Thymus (tissue), 14 donors: ENCODE measurements at places on chromosomes 2 and 18. TPM values are rescaled to one million over a fixed set of nuclear protein-coding genes. Genes with fewer than 3 reads are reported as not detected.

DNA sequence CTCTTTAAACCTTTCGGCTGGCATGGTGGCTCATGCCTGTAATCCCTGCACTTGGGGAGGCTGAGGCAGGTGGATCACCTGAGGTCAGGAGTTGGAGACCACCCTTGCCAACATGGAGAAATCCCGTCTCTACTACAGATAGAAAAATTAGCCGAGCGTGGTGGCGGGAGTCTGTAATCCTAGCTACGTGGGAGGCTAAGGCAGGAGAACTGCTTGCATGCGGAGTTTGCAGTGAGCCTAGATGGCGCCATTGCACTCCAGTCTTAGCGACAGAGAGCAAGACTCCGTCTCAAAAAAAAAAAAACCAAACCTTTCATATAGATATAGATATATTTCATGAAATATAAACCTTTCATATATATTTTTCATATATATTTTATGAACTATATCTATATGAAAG lies 864.7 kb downstream of the TRIB2 start:
- DNase-seq, result no peak

DNA sequence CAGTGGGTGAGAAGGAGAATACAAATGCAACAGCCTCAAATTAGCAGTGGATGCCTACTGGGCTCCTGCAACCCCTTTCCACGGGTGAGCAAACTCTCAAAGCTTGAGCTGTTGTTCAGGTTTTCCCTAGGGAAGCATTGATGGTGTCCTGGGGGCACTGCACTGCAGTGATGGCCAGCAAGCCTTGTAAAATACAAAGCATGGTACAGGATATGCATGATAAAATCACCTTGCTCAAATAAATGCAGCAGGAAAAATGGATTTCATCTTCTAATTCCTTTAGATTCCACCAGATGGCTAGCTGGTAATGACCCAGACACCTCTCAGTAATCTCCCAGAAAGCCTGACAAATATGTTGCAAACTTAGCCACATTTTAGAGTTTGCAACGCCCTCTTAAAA lies 698.2 kb downstream of the TRIB2 start:
- no peak for DNase-seq

Gene LDAH
- 23.1 TPM for total RNA-seq

DNA sequence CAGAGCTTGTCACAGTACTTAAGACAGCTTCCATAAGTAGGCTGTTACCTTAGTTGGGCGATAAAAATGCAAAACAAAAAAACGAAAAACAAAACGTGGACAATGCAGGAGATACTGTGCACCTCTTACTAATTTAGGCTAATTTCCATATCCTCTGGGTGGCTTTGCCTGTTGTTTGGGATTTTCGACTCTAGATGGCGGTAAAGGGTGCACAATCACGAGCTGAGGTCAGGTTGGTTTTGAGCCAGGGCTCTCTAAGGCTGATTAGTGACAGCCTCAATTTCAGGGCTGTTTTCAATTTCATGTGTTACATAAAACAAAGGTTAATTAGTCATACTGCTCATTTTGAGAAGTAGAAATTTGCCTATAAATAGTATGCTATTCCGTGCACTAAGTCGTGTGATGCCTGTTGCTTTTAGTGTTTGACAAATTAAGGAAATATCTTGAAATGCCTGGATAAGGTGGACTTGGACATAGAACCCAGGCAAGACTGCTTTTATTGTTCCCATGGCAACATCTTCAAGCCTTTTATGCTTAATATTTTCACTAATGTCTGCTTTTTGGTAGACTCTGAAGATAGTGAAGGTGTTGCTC lies 493.1 kb downstream of the SOCS6 start:
- DNase-seq, result peak; percentile 8

GRCh38 chr18:6885992-6886796 lies 156.7 kb downstream of the ARHGAP28 start:
- peak; percentile 7 for DNase-seq

- no peak for DNase-seq
Measured at GRCh38 chr2:207239754-207240494, 74.2 kb upstream of the KLF7 start.

DNA sequence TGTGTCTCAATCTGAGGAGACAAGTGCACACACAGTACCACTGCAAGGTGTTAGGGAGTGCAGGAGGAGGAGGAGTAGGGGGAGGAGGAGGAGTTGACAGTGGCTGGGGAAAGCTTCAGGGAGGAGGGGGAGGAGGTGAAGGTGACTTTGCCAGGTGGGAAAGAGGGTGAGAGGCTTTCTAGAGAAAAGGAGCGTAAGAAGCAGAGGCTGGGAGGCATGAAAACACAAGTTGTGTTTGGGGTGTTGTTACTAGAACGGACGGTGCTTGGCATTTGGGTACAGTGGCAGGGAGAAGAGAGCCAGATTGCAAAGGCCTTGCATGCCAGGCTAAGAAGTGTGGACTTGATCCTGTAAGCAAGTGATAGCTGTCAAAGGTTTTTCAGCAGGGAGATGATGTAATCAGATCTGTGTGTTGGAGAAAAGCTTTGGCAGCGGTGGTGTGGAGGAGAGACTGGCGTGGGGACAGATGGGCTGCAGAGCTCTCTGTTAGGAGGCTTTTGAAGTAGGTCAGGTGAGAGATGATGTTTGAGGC lies 16.2 kb downstream of the TANC1 start:
- DNase-seq, result no peak

Gene BARD1
- 36.5 TPM for total RNA-seq

DNA sequence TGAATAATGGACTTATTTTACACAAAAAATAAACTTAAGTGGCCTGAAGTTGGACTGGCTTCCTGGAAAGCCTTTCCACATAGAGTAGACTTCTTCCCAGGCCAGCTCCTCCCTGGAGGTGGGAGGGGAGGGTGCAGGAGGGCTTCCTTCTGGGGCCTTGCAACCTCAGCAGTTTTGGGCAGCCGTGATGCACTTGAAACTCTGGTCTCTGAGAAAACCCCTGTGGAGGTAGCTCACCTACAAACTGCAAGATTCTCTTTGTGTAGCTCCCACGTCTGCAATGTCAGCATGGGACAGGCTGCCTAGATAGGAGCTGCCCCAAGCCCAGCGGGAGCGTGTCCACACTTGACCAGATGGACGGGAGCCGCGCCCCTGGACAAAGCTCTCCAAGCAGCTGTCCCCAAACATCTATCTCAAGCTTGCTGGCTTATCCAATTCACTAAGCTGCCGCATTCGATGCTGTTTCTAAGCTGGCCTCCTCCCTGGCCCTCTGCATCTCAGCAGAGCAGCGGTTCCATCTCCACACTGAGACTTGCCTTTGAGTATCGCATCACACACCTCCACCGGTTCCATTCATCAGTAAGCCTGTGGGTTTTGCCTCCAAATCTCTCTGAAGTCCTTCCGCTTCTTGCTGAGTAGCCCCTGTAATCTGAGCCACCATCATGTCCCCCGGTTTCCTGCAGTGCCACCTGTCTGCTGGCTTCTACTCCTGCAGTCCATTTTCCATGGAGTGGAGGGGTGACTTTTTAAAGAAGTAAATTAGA lies 1.6 kb upstream of the LPIN1 start:
- DNase-seq, result no peak

Gene PMAIP1
- 14.5 TPM for total RNA-seq

Gene PSMA8
- total RNA-seq, result 0.66 TPM

Gene ROCK1
- total RNA-seq, result 37.6 TPM

DNA sequence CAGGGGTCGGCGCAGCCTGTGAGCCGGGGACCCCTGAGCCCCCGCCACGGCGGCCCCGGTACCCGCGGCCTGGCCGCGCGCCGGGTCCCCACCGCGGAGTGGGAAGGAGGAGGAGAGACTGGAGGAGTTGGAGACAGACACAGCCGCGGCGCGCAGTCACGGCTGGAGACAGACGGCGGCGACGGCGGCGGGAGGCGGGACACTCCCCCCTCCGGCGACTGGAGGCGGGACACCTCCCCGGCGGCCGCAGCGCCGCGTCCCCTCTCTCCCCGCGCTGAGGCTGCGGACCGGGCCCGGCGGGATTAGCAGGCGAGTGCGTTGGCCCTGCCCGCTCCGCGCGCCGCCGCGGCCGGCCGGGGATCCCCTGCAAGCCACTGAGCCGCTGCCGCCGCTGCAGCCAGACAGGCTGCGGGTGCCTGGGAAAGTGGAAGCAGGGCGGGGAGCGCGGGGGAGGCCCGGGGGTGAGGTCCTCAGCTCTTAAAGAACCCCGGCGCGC lies 1.0 kb upstream of the LDLRAD4 start:
- DNase-seq, result no peak

DNA sequence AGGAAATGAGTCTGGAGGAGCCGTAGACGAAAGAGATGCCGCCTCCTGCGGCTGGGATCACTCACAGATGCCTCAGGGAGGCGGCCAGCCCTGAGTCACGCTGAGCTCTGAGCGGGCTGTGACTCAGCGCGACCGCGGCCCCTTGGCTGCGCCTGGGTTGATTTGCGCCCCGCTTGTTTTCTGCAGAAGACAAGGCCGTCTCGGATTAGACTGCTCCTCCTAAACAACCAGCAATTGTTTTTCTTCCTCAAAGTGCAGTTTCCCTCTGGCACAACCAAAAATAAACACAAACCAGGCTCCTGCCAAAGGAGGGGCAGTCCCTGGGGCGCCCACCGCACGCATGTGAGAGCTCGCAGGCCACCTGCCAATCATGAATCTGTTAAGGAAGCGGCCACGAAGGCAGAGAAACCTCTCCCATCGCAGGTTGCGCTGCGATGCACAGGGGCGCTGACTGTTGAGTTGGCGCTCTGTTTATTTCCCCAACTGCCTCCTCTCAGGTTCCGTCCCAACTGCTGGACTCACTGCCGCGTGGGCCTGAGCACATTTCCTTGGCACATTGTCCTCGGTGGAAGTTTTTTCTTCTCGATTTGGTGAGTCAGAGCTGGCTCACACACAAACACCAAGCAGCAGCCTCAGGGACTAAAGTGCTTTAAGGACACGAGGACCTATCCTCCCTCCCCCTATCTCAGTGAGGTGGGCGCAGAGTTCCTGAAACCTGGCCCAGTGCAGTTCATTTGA lies 85.2 kb upstream of the NDUFV2 start:
- peak; percentile 68 for DNase-seq
